ACHN (cell line): ENCODE measurements at places on chromosomes 3 and 15.
A peak's percentile ranks its signal among the peaks of the same experiment; 100 is the strongest.

DNA sequence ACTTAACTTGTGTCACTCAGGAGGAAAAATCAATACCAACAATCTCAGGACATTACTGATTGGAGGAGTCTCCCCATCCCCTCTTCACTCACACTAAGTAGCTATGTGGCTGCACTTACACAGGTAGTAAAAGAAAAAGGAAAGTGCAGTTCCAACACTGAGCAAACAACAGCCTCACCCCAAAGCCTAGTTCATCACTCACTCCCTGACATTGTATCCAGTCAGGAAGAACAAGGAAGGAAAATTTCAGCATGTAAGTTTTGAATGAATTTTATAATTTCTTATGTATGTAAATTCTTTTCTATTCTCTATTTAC lies 273.4 kb downstream of the IGSF11 start:
- no peak for DNase-seq

- no peak for DNase-seq
Measured at GRCh38 chr3:161337311-161337710, 34.0 kb downstream of the SPTSSB start.

GRCh38 chr3:13884851-13885703 lies 5.2 kb upstream of the WNT7A start:
- peak; percentile 32 for DNase-seq

DNA sequence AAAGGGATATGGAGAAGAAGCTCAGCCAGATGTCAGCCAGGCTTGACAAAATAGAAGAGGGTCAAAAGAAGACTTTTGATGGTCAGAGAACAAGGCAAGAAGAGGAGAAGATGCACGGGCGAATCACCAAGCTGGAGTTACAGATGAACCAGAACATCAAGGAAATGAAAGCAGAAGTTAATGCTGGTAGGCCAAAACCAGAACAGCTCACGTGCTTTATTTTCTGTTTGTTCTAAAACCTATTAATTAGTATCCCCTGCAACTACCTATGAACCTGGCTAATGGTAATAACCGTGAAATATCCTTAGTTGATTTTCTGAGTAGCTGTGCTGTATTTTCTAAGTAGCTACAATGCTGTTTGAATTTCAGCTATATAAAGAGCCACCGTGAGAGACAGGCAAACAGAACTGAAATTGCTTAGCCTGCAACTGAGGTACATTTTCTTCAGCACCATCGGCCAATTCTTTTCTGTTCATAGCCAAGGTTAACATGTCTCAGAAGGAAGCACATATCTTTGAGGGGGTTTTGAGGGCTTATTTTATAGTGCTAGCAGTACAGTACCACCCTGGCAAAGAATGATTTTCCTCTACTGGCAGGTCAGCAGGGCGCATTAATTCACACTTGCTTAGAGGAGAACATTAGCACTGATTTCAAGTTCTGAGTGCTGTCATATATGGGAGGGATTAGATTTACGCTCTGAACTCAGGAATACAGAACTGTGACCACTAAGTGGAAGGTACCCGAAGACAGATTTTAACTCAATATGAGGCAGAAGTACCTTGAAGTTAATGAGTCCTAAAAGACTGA lies 78.9 kb downstream of the FAM81A start:
- DNase-seq: no peak

- DNase-seq: no peak
Measured at GRCh38 chr3:51686512-51687215, 15.6 kb downstream of the TEX264 start.

- no peak for DNase-seq
Measured at GRCh38 chr3:42819351-42819965, 10.2 kb downstream of the ACKR2 start.

DNA sequence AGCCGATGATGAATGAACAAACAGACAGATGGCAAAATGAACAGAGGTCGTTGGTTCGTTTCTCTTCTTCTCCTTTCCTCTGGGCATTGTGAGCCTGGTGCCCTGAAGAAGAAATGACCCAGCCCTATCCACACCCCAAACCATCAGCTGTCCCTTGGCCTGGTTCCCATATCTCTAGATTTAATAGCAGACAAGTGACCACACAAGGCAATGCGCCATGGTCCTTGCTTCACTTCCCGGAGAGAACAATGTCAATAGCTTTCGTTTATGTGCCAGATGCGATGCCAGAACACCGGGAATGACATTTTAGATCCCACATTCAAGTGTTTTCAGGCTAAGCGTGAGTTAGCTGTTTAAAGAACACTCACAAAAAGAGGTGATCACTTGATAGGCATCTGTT lies 17.7 kb downstream of the POC1A start:
- no peak for DNase-seq

GRCh38 chr15:67900621-67901147 lies 60.8 kb upstream of the RNU6-1 start:
- no peak for DNase-seq

DNA sequence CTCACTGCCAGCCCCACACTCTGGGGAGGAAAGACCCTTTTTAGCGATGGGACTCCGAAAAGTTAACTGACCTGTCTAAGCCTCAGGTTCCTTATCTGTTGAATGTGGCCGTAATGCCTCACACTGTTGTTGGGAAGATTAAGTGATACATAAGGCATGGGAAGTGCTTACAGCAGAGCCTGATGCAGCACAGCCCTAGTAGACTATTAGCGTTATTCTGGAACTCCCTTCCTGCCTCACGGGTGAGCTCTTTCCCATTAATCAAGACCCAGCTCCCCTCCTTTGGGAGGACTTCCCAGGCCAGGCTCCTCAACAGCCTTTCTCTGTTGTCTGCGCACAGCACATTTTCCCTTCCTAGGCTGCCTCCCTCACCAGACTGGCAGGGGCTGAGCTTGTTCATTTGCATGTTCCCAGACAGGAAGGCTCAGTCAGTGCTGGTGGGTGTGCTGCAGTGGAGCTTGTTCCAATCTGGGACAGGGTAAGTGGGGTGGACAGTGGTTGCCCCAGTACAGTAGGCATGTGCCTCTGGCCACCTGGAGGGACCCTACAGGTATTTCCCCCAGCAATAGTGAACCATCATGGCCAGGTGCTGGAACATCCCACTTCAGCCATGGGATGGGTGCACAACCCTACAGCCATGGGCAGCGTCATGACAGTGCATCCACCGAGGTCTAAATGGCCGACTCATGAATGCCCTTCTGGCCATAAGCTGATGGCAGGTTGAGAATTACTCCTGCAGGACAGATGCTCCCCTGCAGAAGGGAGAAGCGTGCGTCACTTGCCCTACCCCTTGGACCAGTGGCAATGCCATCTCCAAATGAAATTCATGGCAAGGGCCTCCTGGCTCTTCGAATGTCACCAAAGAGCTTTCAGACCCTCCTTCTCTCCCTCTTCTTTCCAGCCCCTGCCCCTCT lies 5.8 kb upstream of the PSTPIP1 start:
- DNase-seq: no peak

GRCh38 chr15:78599189-78599588 lies 21.6 kb downstream of the CHRNA3 start:
- no peak for DNase-seq

- DNase-seq: no peak
Measured at GRCh38 chr3:125037498-125038150, 18.2 kb downstream of the HEG1 start.

GRCh38 chr15:25694239-25694584 lies 168.9 kb downstream of the ATP10A start:
- DNase-seq: no peak

GRCh38 chr3:18609187-18609586 lies 184.0 kb upstream of the SATB1 start:
- no peak for DNase-seq

DNA sequence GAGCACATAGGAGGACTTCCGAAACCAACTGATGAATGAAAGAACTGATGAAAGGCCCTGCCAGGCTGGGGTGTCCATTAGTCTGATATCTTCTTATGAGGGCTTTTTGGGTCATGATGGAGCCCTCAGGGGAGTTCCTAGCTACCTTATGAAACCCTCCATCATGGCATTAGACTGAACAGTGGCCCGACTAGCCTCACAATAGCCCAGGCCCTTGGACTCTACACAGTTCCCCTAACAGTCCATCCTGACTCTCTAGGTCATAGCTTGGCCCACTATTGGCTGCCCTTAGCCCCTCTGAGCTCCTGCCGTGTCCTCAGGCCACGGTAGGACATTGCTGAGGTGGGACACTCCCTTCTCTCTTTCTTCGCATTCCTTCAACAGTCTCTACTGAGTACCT lies 365.9 kb downstream of the CACNA2D3 start:
- DNase-seq: no peak

- no peak for DNase-seq
Measured at GRCh38 chr3:152937234-152937633, 102.3 kb downstream of the P2RY1 start.

DNA sequence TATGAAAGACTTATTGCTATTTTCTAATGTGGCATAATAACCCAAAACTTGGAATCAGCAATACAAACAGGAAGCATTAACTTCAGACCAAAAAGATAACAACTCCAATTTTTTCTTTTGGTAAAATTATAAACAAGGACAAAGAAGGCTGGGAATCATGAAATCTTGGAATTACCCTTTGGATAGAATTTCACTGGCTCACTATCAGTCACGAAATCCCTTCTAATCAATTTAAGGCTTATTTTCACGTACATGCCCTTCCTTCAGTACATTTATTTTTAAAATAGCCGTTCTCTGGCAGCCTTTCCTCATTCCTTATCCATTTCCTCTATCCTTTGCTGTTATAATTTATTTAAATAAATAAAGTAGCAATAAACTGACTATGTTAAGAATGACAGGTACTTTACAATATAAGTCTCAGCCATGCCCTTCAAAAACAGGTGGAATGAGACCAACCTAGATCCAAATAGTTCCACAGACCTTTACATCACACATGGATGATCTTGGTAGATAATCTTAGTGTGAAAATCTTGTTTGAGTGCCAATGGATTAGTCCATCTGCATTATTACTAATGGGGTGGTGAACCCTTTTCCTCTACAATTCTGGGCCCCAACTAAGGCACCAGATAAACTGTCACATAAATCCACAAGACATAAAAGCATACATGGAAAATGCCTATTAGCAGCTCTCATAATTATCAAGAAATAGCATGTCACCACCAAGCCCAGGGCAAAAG lies 38.9 kb downstream of the ABI3BP start:
- DNase-seq: no peak

GRCh38 chr3:190288836-190289235 lies 33.4 kb downstream of the CLDN1 start:
- DNase-seq: no peak

DNA sequence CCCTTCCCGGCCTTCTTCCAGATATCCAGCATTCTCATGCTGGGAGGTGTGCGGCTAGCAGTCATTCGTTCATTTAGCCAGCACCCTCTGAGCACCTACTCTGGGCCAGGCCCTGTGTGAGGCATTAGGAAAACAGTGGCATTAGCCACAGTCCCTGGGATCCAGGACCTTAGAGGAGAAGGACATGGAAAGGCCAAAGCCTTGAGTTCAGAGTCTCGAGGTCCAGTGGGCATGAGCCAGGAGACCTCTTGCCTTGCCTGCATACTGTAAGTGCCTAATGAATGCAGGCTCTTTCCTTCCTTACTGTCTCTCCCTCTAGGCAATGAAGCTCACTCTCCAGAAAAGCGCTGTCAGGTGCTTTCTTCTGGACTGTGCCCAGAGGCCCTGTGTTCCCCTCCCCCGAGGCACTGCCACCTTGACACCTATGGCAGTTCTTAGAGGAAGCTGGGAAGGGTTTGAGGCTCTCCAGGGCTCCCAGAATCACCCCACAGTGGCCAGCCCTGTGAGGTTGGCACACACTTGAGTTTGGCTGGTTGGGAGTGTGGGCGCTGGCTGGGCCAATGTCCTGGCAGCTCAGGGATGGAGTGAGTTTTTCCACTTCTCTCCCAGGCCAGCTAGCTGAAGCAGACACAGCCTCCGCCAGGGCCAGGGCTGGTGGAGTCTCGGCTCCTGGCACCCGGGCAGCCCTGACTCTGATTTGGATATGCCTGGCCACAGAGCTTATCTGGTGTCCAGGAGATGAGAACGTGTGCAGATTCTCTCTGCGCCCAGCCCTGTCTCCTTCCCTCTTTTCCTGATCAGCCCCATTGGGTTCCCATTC lies 5.4 kb downstream of the CORO2B start:
- DNase-seq: no peak

DNA sequence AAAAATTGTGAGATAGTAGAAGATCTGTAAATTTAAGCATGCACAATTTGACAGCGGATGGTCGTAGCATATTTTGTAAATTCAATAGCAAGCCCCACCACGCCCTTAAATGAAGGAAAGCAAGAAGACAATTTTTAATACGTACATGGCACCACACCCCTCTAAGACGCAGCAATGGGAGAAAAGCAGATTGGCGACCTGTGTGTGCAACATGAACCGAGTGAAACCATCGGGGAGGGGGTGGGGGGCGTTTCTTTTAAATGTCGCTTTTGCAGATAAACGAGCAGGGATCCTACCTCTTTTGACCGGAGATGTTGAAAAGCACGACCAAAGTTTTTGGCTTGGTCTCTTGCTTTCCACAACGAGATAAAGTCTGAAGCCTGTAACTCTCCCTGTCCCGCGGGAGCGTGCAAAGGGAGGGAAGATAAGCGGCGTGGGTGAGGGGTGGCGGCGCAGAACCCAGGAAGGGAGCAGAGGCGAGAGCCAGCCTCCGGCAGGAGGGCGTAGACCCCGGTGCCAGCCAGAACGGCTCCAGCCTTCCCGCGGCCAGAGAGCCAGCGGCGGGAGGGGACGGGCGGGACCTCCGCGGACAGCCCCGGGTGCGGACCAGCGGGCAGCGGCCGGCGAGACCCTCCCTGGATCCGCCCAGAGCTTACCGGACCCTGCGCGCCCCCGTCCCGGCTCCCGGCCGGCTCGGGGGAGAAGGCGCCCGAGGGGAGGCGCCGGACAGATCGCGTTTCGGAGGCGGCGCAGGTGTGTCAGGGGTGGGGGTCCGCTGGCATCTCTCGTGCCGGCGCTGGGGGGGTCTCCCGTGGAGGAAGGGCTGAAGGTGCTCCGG lies at the start of gene CHL1:
CHL1 (plus strand) TSS at position 453 of the 838 bp plus-strand sequence. CDS start 123,014 bp downstream, outside the sequence.
- no peak for DNase-seq

- DNase-seq: no peak
Measured at GRCh38 chr3:14796403-14797077, 22.2 kb upstream of the FGD5 start.

GRCh38 chr3:178558637-178559036 lies 22.4 kb downstream of the KCNMB2 start:
- DNase-seq: no peak

DNA sequence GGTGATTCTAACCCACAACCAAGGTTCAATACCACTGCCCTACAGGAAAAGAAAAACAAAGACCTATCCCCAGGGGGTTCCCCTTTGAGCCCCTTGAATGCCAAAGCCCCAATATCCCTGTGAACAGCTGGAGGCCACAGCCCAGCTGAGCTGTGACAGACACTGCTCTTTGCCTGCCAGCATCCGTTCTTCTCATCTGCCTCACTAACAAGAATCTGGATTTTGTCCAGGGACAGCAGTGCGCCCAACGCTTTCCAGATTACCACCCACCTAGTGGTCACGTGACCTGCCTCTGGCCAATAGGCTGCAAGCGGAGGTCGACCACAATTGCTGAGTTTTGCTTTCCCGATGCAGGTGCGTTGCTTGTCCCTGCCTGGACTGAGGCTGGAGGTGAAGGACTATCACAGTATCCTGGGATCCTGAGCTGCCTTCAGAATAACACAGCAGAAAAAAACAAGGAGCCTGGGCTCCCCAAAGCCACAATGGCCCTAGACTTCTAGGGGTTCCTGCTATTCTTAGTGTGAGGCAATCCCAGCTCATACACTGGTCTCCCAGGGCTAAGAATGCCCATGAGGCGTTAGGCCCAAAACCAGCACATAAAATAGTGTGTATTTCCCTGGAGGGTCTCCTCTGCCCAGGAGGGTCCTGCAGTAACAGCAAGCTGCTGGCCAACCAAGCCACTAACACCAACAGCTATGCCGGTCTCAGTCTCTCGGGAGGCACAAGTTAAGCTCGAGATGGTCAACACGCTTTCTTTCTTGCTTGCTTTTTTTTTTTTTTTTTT lies 13.8 kb downstream of the BDH1 start:
- DNase-seq: no peak

- DNase-seq: no peak
Measured at GRCh38 chr3:188390343-188390718, 236.4 kb downstream of the LPP start.
